SHP77 treated with DMSO at 0.1 percent for 48 hours (cell line): ENCODE measurements at places on chromosomes 16 and 17.

- no peak for DNase-seq
These were observed 280.8 kb upstream of the CDH5 start for GRCh38 chr16:66085651-66086050.

- no peak for DNase-seq
These were observed 12.5 kb downstream of the TMIGD1 start for GRCh38 chr17:30321314-30321713.

DNA sequence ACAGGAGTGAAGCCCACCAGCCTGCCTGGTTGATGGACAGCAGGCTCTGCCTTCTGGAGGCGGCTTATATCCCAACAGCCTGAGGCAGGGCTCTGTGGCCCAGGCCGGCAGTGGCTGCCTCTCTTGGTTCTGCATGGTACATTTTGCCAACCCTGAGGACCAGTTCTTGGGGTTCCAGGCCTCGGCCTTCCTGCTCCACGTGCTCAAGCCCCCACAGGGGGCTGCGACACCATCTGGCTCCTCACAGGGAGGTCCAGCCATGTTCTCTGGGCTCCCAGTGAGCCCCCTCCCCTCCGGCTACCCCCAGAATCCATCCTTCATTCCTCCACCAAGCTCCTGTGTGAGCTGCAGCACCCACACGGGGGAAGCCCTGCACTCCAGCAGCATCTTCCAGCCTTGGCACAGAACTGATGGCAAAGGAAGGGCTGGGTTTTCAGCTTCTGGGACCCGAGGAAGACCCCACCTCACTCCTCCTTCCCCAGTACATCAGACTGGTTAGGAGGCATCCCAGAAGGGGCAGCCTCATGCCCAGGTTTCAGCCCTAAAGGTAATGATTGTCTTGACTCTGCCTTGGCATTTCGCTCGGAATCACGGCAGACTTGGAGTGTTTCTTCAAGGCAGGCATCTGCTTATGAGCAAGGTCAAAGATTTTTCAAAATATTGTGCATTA lies 231.2 kb downstream of the CPPED1 start:
- DNase-seq, result no peak

GRCh38 chr17:917941-918740 lies 61.4 kb downstream of the NXN start:
- no peak for DNase-seq

DNA sequence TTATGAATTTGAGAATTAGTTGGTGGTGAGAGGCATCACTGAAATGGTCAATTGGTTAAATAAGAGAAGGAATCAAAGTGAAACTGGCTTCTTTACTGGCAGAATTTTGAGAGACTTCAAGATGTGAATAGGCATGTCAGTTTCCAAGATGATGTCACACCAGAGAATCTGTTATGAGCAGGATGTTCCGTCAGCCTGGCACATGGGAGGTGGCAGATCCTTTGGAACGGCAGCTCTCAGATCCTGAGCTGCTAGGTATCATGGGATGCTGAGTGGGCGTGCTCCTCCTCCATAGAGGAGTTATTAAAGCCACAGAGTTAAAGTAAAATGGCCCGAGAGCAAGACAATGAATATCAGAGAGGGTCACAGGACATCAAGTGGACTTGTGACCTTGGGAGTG lies 444.3 kb upstream of the HSBP1 start:
- no peak for DNase-seq

- DNase-seq, result no peak
These were observed 135.8 kb downstream of the FOXL1 start for GRCh38 chr16:86714166-86714565.

DNA sequence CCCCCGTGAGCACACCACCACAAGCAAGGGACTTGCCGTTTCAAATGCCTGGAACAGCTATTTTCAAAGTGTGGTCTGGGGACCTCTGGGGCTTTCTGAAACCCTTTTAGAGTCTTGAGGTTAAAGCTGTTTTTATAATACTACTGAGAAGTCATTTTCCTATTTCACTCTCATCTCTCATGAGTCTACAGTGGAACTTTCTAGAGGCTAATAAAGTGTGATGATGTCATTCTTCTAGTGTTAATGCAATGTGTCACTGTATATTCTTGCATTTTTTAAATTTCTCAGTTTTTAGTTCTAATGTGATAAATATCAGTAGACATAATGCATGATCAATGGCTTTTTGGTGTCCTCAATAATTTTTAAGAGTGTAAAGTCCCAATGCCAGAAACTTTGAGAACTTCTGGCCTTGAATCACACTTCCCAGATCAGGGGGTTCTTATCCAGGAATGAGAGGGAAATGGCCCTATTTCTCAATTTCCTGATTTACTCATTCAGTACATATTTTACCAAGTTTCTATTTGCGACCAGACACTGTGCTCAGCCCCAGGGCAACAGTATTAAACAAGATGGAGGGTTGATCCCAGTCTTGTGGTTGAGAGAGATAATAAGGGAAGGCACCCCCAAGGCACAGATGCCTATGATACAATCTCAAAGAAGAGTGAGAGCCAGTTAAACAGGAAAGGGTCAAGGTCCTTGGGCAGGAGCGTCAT lies 444.0 kb downstream of the HS3ST3B1 start:
- no peak for DNase-seq

GRCh38 chr17:14351493-14351892 lies 50.6 kb downstream of the HS3ST3B1 start:
- no peak for DNase-seq

- no peak for DNase-seq
These were observed 6.5 kb upstream of the LLGL1 start for GRCh38 chr17:18218756-18219415.

GRCh38 chr16:57628008-57628781 lies at the start of gene ADGRG1:
ADGRG1 (plus strand) TSS chr16:57628630; CDS start chr16:57650288, 21,658 bp downstream.
- peak; percentile 16 for DNase-seq
